ENCODE measurements at places on chromosomes 6 and 20.

DNA sequence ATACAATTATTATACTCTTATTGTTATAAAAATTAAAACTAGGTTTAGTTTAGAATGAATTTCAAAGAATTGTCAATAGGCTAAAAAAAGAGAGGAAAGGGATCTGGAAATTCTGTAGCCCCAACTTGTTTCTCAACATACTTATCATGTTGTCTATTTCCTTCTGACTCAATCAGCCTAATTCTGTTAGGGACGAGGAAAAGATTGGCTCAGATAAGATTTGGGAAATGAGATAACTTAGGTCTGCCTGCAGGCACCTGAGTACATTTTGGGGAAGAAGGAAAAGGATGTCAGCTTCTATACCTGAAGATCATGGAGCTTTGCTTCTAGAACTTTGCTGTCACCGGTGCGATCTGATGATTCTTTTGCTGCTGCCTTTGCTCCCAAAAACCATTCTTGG, 238.8 kb downstream of the SYNE1 start:
- no peak for DNase-seq

DNA sequence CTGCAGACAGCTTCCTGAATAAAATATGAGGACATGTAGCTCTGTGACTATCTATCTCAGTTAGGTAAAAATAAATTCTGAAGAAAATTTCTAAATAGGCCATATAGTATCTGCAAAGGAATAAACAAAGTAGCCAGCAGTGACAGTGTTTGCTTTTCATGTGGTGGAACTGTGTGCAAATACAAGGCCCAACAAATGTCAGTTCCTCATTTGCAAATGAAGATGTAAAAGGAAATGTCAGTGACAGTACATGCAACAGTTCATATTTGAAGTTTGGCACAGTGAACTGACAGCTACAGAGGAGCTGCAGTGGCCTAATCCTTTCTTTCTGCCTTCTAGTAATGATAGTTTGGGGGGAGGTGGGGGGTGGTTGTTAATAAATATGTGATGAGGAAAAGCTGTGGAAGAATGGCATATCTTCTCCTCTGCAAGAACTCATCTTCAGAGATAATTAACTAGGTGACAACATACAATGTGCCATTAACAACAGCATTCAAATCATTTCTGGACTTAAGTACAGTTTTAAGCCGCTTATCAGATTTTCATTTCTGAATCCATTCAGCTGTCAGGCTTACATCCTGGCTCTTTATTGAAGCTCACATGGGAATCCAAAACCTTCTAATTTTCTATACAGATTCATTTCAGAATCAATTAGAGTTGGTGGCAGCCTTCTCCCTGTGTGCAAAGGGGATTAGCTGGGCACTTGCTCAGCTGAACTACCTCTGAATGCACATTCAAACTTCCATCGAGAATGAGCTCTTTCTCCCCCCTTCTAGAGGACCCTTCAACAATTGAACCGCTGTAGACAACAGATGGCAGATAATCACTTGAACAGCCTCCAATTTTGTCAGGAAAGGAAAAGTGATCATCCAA, 1059.0 kb upstream of the EPHA7 start:
- DNase-seq = peak; percentile 97

- DNase-seq = no peak
These were observed 704.3 kb downstream of the EPM2A start for GRCh38 chr6:145031001-145031400.

- no peak for DNase-seq
These were observed 220.8 kb downstream of the ERMARD start for GRCh38 chr6:169972101-169972651.

DNA sequence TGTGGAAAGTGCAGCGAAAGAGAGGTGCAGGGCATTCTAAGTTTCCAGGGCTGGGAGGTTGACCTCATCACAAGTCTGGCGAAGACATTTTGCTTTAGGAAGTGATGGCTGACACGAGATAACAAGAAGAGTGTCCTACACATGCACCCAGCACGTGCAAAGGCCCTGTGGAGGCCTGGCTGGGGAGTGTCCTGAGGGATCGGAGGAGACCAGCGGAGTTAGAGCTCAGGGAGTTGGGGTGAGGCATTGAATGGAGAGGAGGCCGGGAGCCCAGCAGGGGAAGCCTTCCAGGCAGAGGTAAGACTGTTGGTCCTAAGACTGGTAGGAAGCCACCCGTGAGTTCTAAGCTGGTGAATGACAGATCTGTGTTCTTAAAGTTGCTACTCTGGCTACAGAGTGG, 58.4 kb downstream of the PPP1R14C start:
- DNase-seq = no peak

DNA sequence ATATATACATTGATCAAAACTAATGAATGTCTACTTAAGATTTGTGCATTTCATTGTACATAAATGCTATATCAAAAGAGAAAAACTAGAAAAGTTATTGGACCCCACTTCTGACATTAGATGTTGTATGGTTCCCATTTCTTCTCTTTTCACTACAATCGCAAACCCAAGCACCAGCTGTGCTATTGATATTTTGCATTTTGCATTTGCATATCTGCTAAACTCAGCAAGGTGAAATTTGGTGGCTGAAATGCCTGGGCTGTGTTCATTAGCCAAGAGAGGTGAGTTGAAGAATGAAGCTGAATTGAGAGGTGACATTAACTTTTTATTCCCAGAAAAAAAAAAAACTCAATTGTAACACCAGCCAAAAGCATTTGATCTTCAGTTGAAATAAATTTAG, 232.1 kb upstream of the TENT5A start:
- DNase-seq = peak; percentile 55

DNA sequence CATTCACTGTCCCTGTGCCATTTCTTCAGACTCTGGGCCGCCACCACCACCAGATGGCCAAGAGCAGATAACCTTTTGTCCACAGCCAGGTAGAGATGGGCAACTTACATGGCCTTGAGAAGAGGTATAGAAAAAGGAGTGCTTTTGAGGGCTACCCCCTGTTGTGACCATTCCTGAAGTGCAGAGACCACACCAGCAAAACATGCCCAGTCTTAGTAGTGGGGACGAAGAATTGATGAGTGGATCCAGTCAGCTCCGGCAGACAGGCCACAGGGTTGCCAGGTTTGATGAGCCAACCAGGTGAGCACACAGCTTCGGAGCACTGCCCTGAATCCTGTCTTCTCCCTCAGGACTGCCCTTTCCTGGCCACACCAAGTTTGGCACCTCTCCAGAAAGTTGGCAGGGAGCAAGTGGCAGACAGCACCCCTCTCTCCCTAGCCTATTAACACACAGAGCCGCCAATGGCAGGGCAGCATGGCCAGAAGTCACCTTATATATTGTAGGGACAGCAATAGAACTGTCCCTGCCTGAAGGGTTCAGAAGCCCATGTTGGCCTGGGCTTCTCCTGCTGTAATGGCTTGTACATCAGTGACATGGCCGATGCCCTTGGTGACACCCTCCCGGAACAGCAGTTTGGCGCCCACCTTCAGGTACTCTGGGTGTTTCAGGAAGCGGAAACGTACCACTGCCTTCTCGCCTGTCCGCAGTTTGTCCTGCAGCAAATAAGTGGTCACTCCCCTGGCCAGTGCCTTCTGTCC, 7.8 kb downstream of the GTPBP2 start:
- no peak for DNase-seq

GRCh38 chr6:117595099-117595923, 7.0 kb downstream of the GOPC start:
- DNase-seq = no peak

GRCh38 chr20:23002276-23002675, 32.8 kb upstream of the SSTR4 start:
- DNase-seq = no peak

GRCh38 chr6:137793805-137794515, 73.1 kb upstream of the TNFAIP3 start:
- no peak for DNase-seq

DNA sequence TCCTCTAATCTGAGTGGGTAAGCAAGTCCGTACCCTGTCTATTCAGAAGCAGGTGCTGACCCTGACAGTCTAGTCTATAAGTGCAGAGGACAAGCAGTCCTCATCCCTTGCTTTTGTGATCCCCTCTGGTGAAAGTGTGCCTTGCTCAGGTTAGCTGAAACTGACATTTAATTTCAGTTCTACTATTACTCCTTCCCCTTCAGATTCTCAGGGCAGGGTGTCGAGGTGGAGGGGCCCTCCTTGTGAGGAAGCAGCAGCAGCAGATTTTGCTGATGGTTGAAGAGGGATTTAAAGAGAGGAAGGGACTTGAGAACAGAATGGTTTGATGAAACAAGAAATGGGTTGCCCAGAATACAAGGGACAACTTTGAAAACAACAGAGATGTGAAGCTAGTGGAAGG, 309.3 kb downstream of the CLIC5 start:
- DNase-seq = no peak

DNA sequence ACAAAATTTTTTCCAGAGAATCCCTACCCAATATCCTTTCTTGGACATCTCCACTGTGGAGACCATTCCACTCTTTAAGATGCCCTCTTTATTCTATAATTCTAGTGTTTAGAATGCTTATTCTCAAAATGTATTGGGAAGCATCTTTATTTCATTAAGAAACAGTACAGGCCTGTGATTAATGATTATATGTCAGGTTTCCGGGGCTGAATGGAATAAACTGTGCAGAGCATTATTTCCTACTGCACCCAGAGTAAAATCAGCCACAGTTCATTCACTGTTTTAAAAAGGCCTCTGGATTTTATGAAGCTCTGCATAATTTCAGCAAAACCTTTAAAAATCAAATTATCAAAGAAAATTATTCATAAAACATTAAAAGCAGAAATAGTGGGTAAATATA, 42.6 kb downstream of the DSE start:
- no peak for DNase-seq

DNA sequence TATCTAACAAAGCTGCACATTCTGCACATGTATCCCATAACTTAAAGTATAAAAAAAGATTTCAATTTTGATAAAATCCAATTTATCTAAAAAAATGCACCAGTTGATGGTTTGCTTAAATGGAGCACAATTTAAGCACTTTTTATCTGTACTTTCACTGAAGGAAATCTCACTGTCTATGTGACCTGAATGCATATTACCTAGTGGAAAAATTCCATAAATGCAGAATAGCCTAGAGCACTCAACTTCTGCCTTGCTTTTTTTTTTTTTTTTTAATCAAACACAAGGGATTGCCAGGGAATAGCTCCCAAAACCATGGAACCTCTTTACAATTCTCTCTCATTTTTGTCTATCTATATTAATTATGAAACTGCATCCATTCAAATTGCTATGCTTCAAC, 80.4 kb downstream of the RFPL4B start:
- no peak for DNase-seq

DNA sequence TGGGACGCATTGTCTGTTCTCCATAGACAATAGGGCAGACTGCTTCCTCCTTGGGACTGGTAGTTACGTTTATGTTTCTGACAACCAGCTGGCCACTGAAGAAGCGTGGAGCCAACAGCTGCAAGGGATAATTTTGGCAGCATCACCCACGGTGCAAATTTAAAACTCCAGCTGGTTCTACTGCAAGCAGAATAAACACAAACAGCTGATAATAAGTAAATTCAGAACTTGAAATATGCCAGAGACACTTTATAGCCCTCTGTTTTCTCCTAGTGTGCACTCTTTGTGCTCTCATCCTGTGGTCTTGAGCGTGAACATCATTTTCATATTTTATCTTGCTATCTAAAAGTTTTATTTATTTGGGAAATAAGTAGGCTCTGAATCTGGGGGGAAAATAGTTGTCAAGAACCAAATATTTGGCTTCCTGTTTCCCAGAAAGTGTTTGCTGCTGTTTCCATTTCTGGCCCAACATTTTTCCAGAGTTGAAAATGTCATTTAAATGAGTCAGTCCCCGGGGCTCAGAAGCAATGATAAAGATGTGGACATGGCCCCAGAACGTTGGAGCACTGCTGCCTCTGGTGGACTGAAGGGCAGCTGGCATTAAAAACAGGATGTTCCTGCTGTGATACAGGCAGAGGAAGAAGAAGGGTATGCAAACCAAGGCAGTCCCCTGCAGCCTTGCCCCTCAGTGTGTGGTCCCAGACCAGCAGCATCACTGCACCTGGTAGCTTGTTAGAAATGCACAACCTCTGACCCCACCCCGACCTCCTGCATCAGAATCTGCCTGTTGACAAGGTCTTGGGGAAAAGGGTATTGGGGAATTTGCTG, 12.5 kb upstream of the THBD start:
- DNase-seq = no peak

DNA sequence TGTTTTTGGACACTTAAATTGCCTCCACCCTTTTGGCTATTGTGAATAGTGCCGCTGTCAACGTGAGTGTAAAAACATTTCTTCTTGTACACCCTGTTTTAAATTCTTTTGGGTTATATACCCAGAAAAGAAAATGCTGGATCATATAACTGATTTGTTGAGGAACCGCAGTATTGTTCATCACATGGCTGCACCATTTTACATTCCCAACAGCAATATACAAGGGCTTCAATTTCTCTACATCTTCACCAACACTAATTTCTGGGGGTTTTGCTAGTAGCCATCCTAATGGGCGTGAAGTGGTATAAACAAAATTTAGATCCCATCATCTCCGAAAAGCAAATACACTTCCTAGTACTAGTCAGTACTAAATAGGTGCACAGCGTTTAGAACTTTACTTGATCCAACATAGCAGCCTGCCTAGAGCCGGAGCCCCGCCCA, 579 bp upstream of the BPHL start:
- no peak for DNase-seq

DNA sequence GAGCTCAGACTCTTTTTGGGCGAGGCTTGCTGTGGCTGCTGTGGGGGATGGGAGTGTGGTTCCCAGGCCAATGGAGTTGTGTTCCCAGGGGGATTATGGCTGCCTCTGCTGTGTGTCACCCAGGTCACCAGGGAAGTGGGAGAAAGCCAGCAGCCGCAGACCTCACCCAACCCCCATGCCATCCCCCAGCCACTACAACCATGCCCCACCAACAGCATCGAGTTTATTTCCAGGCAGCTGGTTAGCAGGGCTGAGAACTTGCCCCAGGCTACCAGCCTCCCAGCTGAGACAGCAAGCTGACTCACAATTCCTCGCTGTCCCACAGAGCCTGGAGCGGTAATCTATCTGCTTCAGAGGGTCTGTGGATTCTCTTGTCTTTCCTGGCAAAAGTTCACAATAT, 331.7 kb downstream of the FRK start:
- no peak for DNase-seq

GRCh38 chr20:52777171-52777570, 195.0 kb upstream of the TSHZ2 start:
- no peak for DNase-seq

- DNase-seq = no peak
These were observed 38.7 kb downstream of the DACT2 start for GRCh38 chr6:168280899-168281245.

DNA sequence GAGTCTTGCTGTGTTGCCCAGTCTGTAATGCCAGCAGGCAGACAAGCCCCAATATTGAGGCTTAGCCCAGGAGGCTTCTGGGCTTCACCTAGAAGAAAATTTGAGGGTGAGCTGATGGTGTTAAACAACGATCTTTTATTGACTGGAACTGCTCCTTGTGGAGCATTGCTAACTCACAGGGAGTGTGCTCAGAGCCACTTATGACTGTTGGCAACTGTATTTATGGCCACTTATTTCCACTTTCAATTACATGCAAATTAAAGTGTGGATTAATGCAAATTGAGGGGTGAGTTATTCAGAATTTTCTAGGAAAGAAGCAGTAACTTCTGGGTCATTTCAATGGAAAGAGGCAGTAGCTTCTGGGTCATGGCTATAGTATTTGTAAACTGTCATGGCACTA, 317.2 kb upstream of the FKBP1C start:
- no peak for DNase-seq

- no peak for DNase-seq
These were observed 132.8 kb upstream of the ZNF184 start for GRCh38 chr6:27605401-27606342.

Measured in NCI-H526 treated with DMSO at 0.1 percent for 48 hours (cell line).